ENCODE measurements at places on chromosomes 4 and X.

- DNase-seq: no peak
Measured at GRCh38 chr4:110159541-110159940, 38.9 kb downstream of the ELOVL6 start.

GRCh38 chrX:130676861-130677260 is 226.1 kb downstream of the ENOX2 start:
- no peak for DNase-seq

GRCh38 chr4:27316176-27316575 is 455.5 kb downstream of the STIM2 start:
- no peak for DNase-seq

DNA sequence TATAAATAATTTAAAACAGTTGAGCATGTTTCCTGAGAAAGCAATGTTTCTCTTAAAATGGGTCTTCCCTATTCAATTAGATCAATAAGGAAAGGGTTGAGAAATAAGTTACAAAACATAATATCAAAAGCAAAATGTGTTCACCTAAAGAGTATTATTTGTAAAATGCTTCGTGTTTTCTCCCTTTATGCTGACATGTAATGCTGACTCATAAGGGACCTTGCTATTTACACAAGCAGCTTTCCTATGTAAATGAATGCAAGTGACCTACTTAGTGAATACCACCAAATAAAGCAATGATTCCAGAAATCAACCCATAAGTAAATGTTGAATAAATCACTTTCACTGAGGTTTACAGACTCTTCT is 91.5 kb downstream of the ELOVL6 start:
- peak; percentile 7 for DNase-seq

DNA sequence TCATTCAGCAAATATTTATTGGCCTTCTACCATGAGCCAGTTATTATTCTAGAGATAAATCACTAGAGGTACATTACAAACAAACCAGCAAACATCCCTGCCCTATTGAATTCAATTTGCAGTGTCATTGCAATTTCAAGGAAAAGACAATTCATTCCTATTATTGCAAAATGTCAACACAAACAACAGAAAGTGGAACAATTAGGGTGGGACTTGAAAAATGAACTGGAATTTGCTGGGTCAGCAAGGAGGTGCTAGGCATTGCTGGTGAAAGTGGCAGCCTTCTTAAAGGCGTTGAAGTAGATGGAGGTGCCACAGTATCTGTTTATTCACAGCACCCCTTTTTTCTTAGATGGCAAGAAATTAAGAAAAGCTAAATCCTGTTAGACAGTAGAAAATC is 224.0 kb upstream of the BMP3 start:
- no peak for DNase-seq

GRCh38 chr4:88690355-88690754 is 7.3 kb downstream of the NAP1L5 start:
- DNase-seq: no peak
